Frontal cortex (tissue), 4 donors: ENCODE measurements at places on chromosomes 7 and 10.

DNA sequence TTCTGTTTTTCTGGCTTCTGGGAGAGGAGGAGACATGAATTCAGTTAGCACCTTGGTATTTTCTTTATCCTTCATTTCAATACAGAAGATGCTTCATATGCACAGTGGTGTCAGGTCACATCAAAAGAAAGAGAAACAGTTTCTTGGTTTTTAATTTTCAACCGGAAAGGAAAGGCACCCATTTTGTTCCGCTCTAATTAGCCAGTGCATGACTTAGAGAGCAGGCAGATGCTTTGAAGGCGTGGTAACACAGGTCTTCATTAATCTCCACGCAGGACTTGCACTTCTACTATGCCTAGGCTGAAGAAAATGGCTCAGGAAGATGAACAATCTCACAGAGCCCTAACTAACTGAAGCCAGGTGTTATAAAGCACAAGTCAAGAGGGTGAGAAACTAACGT, 70.4 kb upstream of the ATRNL1 start:
- DNase-seq: no peak

- DNase-seq: no peak
Observed at GRCh38 chr7:141515941-141516340, 35.3 kb upstream of the AGK start.

DNA sequence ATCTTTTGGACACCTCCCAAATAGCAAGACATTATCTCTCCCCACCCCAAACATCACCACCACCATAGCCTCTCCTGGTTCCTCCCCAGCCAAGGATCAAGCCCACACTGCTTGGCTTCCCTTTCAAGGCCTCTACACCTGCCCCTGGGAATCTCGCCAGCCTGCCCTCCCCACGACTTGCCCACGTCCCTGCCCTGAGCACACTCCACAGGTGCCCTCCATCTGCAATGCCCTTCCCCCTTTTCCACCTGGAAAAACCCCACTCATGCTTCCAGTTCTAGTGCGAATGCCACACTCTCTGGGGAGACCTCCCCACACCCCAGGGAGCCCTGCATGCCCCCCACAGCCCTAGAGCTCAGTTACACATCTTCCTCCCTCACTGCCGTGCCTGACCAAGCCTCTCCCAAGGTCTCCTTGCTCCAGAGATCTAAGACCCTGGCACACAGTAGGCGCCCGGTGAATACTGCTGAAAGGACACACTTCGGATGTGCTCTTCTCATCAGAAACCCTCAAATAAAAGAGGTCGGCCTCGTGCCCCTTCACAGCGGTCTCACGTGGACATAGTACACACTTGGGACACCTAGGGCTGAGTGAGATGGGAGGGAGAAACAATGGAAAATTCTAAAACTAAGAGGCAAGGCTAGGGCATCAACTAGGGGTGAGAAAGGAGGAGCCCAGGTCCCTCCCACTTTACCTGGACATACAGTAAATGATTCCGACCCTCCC, 91.4 kb downstream of the DLG5 start:
- DNase-seq: no peak

- no peak for DNase-seq
Observed at GRCh38 chr10:34766266-34766600, 48.9 kb downstream of the PARD3 start.

GRCh38 chr7:7018290-7018689, 164.1 kb upstream of the C1GALT1 start:
- no peak for DNase-seq

DNA sequence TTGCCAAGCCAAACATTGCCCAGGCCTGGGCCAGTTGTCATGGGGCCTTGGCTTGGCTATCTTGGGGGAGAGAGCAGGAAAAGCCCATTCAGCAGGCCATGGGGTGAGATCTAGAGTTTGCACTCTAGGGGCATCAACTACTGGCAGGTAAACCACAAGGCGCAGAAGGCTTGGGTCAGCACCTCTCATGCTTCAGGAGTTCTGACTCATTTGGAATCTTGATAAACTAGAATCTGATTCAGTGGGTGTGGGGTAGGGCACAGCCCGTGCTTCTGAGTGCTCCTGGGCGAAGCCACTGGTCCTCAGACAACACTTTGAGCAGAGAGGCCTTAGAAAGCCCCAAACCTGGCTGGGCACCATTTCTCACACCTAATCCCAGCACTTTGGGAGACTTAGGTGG, 81.1 kb downstream of the RGS10 start:
- DNase-seq: no peak

DNA sequence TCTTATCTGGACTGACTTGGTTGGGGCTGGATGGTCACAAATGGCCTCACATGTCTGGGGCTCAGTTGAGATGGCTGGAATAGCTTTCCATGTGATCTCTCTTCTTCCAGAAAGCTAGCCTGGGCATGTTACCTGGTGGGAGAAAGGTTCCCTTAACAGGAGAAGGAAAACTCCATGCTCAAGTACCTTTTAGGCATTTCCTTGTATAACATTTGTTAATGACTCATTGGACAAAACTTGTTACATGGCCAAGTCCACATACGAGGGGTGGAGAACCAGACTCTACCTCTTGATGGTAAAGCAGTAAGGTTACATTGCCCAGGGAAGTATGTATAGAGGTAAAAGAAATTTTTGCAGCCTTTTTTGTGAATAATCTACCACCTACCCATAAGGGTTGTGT, 826.4 kb downstream of the LRMDA start:
- no peak for DNase-seq

DNA sequence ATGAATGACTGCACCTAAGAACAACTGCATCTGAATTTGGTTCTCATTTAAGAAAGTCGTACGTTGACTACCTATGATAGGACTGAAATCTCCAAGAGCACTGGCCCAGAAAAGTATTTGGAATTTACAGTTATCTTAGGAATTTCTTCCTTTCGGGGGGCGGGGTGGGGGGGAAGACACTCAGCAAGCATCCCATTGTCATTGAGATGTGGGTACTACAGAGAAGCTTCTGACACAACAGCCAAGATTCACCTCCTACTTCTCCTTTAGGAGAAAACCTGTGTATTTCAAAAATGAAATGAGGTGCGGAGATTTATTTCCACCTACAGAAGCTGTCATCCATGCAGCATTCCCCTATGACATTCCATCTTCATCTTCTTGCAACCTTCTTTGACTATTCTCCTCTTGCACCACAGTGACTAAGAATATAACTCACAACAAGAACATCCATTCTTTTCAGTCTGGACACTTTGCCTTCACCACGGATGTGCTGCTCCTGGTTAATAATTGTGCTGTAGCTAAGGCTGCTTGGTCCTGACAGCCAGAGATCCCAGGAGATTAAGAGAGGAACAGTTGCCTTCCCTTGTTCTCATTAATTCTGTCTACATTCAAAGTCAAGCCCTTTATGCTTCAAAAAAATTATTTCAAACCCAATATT, 98.4 kb upstream of the FRMD4A start:
- DNase-seq: no peak

DNA sequence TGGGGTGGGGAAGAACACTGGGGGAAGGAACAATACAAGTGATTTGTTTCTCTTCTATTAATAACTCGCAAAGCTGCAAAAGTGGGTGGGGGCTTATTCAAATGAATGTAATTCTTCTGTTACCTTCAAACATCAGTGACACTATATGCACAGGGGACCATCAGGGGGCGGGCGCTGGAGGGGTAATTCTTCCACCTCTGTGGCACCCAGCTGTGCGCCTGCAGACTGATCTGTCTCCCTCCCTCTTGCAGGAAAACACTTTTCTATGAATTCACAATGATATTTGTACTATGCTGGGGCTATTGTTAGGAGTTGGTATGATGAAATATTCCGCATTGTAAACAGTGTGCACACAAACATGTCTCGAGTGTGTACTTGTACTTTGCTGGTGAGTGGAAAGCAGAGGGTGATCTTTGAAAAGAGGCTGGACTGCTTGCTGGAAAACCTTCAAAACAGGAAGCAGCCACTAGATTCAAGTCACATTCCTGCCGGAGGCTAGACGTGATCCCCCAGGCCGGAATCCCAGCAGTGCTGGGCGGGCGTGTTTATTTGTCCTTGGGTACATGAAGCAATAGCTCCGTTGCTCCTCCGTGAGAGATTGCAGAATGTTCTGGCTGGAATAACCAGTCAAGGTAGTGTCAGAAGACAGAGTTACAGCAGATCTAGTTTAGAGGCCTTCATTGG, 15.8 kb upstream of the BNIP3 start:
- DNase-seq: no peak

GRCh38 chr7:41416208-41416595, 286.7 kb downstream of the INHBA start:
- no peak for DNase-seq

DNA sequence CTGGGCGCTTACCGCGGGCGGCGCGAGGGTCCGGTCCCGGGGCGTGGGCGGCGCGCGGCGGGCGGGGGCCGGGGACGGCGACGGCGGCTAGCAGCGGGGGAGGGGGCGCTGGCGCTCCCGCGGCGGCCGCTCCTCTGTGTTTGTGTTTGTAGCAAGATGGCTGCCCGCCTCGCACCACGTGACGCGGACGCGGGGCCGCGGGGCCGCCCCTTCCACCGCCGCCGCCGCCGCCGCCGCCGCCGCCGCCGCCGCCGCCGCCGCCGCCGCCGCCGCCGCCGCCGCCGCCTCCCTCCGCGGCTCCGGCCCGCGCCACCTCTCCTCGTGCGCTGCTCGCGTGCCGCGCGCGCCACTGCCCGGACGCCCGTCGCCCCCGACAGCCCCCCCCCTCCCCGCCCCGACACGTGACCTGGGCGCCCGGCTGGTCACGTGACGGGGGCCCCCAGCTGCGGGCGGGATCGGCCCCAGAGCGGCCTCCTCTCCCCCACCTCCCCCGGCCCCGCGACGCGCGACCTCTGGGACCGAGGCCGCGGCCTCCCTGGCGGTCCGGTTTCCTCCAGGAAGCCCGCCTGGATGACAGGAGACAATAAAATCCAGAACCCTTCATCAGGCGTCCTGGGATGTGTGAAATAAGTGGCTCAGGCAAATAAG, at the start of gene GIGYF1:
Gene GIGYF1 (minus strand): TSS at position 153 of the 648 bp plus-strand sequence. CDS start 6,012 bp downstream, outside the sequence.
- peak; percentile 96 for DNase-seq

DNA sequence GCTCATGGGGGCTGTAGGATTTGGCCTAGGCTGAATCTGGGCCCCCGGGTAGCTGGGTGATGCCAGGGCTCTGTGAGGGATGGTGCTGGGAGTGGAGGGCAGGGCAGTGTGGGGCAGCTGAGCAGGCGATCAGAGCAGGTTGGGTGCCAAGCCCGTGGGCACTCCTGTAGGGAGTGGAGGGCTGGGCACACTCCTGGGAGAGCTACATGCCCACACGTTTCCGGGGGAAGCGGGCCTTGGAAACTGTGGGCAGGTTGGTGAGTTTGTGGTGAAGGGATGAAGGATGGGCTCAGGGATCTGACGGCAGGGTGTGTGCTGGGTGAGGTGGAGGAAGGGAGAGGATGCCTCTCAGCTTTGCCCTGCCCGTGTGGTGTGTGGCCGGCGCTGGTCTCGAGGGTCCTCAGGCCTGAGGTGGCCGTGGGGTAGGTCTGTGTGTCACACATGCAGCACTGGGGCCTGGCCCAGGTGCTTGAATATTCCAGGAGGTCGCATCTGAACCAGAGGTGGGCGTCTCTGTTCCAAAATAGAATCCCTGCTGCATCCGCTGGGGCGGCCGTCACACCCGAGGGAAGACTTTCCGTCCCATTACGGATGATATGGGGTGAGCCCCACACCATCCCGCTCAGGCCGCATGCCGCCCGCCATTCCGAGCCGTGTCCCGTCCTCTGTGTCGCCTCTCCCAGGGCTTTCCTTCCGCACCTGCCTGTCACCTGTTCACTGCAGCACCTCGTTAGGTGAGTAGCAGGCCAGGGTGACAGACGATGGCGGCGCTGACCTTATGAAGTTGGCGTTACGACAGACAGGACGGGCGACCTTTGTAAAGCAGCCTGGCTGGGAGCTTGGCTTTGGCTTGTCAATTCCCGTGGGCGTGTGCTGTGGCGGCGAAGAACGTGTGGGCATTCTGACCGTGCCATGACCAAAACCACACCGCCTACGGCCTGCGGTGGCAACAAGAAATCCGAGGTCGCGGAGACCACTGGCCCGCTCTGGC, 143.6 kb downstream of the ACTR3B start:
- no peak for DNase-seq

- no peak for DNase-seq
Observed at GRCh38 chr7:132941905-132942304, 140.0 kb downstream of the CHCHD3 start.

DNA sequence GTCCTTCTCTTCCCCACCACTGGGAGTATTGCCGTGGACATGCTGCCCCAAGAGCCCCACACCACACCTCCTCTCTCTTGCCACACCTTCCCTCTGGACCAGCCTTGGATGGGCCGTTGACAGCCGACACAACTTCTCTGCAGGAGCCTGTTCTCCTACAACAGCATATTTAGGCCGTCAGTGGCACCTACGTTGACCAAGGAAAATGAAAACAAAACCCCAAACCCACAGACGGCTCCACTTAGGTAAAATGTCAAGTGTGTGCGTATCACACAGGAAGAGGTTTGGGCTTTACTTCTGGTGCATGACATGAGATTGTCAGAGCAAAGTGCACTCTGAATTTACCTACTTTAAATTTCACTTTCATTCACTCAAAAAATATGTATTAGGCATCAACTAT, 246.6 kb downstream of the ZMYND11 start:
- DNase-seq: no peak

DNA sequence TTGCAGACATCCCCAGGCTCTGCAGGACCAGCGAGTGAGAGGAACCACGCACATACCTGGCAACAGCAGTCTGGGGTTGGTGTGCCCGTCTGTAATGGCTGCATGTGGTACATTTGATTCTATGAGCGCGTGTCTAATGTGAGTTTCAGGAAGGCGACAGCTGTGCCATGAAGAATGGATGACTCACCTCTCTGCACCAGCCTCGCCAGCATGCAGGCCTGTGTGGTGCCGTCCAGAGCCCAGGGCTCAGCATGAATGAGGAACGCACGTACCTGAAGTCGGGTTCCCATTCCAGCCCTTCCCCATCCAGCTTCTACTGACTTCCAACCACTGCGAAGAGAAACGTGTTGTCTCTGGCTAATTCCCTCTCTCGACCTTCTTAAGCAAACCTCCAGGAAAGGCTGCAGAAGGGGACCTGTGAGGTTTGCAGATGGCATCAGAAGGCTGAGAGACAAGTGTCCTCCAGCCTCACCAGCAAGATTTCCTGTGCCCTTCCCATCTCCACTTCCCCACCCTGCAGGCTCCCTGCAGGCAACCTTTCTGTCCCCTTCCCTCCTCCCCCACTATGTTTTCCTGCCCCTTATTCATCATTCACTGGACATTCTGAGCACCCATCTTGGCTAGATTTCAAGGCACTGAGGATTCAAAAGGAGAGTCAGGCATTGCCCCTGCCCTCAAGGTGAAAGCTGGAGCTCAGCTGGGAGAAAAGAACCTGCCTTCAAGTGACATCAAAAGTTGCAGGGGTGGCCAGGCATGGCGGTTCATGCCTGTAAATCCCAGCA, 54.3 kb downstream of the ASB13 start:
- no peak for DNase-seq

GRCh38 chr10:110483633-110484032, 14.1 kb upstream of the DUSP5 start:
- DNase-seq: no peak
